ENCODE measurements at places on chromosomes 5 and 9.

DNA sequence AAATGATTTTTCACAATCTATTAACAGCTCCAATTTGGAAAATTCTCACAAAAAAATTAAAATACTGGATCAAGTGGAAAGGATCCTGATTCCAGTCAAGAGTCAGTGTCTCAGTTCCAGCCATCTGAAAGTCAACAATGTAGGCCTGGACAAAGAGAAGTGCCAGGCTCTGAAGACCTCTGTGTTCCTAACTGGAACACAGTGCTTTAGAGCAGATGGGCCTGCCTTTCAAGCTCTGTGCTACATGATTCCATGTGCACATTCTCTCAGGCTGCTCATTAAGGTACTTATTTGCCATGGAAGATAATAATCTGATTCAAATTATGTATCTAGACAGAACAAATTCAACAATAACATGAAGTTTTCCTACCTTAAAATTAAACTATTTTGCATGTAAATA, 30.2 kb upstream of the ALDH1A1 start:
- ATAC-seq, result no peak

DNA sequence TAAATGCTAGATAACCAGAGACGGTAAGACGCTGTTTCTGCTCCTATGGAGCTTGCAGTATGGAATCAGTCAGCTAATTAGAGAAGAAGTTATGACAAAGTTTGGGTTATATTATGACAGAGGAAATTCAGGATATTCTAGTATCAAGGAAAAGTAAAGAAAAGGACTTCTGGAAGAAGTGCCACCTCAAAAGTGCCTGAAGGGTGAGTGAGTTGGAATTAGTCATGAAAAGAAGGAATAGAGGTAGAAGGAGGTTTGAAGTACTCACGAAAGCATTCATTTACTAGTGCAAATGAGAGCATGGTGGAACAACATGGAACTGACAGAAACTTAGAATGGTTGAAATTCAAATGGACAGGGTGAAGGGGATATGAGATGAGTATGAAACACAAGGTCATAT, 40.4 kb upstream of the MTAP start:
- no peak for ATAC-seq

DNA sequence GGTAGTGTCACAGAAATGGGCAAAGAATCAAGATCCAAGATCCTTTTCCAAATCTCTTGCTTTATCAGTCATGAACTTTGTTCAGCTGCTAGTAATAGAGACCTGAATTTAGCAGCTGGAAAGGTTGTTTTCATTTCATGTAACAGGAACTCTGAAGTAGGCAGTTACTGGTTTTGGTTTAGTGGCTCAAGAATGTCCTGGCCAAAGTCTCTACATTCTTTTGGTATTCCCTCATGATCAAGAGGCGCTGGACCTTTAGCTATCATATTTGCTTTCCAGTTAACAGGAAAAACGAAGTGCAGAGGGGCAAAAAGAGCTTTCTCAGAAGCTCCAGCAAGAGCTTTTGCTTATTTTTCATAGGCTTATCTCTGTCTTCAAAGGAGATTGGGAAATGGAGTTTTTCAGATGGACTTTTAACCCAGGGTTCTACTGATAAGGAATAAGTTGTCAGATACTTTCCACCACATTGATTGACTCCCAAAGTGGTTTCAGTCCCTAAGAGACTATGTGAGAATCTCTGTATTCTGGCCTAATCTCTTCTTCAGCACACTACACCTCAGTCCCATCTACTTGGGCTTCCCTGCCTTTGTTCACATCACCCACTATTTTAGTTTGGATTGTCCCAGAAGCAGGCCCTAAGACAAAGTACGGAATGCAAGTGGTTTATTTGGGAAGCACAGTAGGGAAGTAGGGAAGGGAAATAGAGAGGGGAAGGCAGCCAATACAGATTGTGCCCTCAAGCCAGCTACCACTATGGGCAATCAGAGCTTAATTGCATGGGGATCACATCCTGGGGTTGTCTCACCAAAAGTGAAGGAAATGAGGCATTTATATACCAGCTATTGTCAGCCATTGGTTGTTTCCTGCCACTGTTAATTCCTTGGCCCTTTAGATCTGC, 359.3 kb downstream of the LRRC70 start:
- no peak for ATAC-seq

- peak; percentile 64 for ATAC-seq
These were observed 98.9 kb downstream of the CFAP95 start for GRCh38 chr9:69919461-69920061.

DNA sequence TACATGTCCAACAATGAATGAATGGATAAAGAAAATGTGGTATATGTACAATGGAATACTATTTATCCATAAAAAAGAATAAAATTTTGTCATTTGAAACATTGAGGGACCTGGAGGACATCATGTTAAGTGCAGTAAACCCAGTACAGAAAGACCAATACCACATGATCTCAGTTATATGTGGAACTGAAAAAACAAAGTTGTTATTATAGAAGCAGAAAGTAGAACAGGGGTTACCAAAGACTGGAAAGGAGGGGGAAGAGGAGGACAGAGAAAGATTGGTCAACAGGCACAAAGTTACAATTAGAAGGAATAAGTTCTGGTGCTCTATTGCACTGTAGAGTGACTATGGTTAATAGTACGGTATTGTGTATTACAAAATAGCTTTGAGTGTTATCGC, 233.8 kb downstream of the SEMA6A start:
- ATAC-seq, result peak; percentile 43

DNA sequence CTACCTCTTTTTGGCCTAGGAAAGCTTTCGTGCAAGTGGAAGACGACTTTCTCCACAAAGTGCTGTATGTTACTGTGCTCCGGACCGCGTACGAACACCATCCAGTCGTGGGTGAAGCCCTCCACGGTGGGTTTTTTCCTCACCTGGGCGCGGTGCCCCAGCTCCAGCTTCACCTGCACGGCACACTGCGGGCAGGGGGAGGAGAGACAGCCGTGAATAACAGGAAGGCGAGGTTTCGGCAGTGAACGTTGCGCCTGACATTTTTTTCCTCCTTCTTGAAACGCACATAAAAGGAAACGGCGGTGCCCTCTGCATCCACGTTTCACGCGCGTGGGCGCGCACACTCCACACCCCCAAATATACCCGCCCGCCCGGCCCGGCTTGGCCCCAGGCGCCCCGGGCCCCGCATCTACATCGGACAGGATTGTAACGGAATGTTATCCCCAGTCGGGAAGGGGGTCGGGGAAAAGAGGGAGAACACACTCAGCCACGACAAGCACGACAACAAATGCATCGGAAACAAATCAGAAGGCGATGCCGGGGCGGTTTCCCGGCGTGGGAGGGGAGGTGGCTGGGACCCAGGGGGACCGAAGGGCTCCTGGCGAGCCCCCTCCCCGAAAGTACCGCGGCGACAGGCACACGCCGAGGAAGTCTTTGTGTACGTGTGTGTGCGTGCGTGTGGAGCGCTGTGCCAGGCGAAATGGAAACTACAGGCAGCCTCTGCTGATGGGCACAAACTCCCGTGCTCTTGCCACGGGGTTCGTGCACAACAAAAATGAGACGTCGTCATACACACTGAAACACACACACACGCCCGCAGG, 1.4 kb downstream of the MLLT3 start:
- ATAC-seq, result no peak

DNA sequence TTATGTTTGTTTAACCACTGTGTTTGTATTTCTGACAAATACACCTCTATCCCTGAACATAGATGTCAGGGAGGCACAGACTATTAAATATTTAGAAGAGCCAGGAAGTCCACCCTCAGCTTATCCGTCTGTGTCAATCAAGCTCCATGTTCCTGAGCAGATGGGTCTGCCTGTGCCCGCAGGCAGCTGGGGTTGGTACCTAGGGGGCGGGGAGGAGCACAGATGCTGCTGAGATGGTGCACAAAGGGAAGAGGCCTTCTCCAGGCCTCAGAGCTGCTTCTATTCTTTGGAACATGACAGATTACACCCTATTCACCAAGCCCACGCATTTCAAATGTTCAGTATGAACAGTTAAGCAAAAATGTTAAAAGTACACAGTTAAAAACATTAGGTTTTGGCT, 142.1 kb downstream of the EPB41L4A start:
- no peak for ATAC-seq
